Effector CD4-positive, alpha-beta T cell (primary cell): ENCODE measurements at places on chromosomes 4 and X.

DNA sequence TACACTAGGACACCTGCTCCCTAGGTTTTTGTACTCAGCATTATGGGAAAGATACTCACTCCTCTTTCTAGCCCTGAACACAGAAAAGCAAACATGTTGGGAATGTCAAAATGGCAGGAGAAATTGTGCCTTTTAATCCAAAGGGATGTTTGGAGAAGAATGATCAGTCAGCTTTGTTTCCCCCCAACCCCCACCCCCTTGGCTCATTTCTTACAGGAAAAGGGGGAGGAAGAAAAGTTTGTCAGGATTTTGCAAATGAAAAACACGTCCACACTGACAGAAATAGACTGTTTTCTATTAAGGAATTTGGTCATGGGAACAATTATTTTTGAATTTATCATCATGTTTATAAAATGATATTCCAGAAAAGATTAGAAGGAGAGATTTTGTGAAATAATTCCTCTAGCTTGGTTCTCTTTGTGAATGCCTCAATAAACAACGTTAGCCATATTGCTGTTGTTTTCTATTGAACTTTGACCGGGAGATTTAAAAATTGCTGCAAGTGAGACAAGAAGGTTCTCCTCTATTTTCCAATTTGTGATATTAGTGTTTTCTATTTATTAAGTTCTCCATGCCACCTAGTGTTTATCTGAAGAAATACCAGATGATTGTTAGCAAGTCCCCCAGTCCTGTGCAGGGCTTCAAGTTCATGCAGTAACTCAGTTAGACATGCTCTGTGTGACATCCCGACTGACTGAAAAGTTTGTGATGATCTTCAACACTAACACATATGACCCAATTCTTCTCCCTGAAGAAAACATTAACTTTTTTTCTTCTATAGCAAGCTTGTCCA, 31.3 kb upstream of the TFDP3 start:
- DNase-seq = no peak

DNA sequence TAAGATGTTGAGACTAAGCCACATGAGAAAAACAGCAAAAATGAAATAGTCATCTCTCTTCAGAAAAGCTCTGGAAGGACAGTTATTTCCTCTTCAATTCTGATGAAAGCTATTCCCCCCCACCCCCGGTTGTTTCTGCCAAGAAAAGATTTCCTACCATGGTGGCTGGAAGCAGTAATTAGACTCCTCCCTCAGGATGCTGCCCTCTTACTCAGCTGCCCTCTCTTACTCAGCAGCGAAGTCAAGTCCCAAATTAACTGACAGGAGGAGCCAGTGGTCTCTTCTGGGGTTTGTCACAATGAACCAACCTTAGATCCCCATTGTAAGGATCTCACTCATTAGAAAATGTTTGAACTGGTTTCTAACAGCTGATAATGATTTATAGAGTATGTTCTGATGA, 38.0 kb downstream of the GPM6B start:
- DNase-seq = no peak

- DNase-seq = no peak
Measured at GRCh38 chr4:38280323-38280706, 320.1 kb downstream of the PTTG2 start.

- DNase-seq = peak; percentile 35
Measured at GRCh38 chr4:1723131-1723801, 1.9 kb downstream of the TACC3 start.

DNA sequence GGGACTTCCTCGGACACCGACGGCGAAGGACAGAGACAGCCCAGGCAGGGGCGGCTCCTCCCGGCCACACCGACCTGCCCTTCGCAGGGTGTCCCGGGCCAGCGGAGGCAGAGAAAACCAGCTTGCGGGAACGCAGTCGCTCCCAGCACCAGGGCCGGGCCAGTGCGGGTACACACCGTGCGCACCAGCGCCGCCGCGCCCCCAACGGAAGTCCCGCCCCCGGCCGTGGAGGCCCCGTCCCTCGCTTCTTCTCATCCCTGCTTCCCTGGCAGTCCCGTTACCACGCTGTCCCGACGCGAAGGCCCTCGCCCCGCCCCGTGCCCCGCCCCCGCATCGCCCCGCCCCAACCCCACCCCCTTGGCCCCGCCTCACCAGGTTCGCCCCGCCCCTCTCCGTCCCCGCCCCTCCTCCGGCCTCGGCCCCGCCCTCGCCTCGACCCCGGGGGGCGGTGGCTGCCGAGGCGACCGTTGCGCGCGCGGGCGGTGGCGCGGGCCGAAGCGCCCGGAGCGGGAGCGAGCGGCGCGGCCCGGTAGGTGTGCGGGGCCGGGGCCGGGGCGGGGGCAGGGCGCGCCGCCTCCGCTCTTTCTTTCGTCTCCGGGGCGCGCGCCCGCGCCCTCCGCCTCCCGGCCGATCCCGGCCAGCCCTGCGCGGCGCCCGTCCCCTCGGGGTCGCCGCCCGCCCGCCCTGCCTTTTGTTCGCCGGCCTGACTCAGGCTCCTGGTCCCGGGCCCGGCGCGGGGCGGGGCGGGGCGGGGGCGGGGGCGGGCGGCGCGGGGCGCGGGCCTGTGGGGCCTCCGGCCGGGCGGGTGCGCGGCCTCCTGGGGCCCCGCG, at the start of gene RGS12:
RGS12 (plus strand) TSS at position 451 of the 830 bp plus-strand sequence. CDS start 23,150 bp downstream, outside the sequence.
- DNase-seq = peak; percentile 80

DNA sequence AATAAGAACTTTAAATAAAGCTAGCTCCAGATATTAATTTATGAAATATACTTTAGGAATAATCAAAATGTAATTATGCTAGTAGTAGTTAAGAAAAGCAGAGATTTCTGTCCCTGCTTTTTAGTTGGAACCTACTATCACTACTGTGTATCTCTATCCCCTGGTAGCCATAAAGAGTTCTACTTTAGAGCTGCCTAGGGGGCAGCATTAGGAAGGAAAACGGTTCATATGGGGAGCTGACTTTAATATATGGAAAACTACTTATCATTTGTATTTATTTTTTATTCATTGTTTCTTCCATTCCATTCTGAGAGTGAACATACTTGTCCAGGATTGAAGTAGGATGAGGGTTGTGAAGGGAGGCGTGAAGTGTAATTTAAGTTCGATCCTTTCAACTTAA, 40.9 kb downstream of the CPEB2 start:
- DNase-seq = no peak

DNA sequence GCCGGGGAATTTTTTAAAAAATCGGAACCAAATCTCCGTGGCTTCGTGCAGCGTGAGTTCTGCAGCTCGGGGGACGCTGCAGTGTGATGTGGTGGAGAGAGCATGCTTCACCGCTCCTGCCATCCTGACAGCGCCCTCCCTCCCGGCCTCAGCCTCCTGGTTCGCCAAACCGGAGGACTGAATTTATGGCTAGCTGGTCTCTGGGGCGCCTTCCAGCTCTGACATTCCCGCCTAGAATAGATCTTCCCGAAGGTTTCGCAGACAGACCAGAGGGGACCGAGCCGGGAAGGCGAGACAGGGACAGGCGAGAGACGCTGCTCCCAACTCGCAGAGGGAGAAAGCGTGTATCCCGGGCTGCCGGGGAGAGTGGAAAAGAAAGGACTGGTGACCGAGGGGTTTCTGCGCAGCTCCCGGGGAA, 25.9 kb downstream of the HOPX start:
- DNase-seq = no peak

DNA sequence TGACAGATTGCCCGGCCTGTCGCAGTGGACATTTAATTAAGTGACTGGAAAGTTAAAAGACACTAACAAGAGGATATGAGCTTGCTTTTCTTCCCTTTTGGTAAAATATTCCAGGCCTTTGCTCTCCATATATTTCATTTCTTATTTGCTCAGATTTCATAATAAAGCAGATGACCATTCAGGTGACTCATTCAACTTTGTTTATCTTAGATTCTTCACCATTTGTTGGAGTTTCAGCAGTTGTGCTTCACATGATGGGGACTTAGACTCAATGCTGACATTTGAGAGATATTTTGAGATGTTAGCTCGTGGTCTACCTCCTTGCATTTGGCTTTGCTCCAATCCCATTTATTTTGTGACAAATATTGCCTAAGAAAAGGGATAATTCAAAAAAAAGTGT, 312.2 kb downstream of the ARHGAP24 start:
- no peak for DNase-seq

DNA sequence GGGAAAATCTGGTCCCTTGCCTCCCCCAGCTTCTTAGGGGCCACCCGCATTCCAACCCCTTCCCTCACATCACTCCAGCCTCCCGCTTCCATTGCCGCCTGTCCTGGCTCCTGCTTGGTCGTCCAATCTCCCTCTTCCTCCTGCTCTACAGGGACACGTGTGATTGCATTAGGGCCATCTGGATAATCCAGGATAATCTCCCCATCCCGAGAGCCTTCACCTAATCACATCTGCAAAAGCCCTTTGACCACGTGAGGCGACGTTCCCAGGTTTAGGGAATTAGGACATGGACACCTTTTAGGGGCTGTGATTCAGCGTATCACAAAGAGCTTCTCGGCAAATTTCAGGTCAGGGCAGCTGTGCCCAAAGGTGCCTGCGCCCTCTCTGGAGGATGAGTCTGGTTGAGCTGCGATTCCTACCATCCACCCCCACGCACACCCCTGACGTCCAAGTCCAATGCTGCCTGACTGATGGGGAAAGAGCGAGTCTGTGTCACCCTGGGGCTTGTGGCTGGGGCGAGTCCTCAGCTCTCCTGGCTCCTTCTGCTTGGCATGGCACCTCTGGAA, 104.6 kb downstream of the PSAPL1 start:
- DNase-seq = no peak

DNA sequence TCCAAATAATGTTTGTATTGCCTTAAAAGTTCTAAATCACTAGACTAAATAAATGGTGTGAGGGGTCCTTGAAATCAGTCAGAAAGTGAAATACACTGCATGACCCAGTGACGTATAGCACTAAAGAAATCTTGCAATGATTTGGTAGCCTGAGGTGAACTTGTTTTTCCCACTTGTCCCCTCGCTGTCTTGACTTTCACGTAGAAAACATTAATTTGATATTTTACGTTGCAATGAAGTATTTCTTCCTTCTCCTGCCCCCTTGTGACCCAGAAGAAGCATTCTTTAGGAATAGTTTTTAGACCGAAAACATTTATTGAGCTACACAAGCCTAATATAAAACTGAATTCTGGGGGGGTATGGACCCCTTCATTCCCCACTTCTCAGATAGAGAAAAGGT, 3.7 kb downstream of the KLB start:
- no peak for DNase-seq

GRCh38 chr4:76233967-76234678, 17.4 kb upstream of the FAM47E start:
- no peak for DNase-seq
